ENCODE measurements at places on chromosomes 11 and 22. TPM values are rescaled to one million over a fixed set of nuclear protein-coding genes. Genes with fewer than 3 reads are reported as not detected.

Gene ALKBH3
- 88.0 TPM for total RNA-seq

Gene EXPH5
- 17.9 TPM for total RNA-seq

Gene TSGA10IP
- total RNA-seq: not detected

Gene GLB1L2
- total RNA-seq: 17.0 TPM

Gene DDTL
- 2.5 TPM for total RNA-seq

Gene KCNJ11
- 0.54 TPM for total RNA-seq

Gene OR10A4
- total RNA-seq: not detected

GRCh38 chr11:115499891-115500290, 4.3 kb downstream of the CADM1 start:
- H3K27me3 ChIP-seq: peaks cover 42% of the 10 kb centered on the region
- no peak for DNase-seq

DNA sequence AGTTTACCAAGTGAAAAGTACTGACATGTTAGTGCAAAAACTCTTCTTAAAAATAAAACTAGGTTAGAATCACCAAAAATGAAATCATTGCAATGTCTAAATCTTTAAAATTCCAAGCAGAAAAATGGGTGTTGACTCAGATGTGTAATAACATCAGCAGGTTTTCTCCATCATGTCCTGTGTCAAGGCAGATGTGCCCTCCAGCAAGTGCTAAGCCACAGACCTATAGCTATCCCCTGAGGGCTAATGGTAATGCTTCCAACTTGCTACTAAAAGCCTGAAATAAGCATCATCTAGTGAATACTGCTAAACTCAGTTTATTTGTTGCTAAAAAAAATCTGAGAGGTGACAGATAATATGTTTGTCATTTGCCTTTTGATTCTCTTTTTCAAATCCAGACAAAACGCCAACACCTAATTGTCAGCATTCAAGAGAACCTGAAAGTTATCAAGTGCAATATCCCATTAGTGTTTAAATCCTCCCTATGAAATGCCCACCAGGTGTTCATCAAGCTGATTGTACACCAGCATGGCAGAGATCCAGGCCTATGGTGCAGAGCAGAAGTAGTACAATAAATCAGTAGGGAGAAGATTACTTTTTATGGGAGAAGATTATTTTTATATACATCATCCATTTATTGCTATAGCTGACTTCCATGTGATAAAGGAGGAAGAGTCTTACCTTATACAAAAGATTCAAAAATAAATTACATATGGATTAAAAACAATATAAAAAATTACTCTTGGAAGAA, 55.1 kb upstream of the SYT9 start:
- no peaks in the 10 kb centered on the region for H3K36me3 ChIP-seq
- no peak for DNase-seq
- H3K4me1 ChIP-seq: no peaks in the 10 kb centered on the region

DNA sequence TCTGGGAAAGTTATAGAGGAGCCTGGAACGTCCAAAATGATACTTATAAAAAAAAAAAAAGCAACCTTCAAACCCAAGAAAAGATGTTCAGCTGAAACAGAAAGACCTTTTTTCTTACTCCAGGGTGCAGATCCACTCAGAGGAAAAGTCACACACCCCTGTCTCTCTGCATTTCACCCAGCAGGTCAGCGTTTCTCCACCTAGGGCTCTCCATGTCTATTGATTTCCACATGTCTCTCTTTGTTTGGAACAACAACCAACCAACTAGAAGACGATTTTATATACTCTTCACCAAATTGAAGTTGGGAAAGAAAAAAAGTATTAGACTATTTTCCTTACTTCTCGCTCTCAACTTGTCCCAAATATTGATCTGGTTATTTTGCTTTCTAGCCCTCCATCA, 42.2 kb upstream of the BLID start:
- peaks cover 76% of the 10 kb centered on the region for H3K4me1 ChIP-seq
- no peak for DNase-seq
- no peaks in the 10 kb centered on the region for H3K27me3 ChIP-seq
- H3K4me3 ChIP-seq: peak overlapping the region; percentile 76
- H3K36me3 ChIP-seq: peaks cover 10% of the 10 kb centered on the region
- H3K27ac ChIP-seq: peak overlapping the region; percentile 96

- no peaks in the 10 kb centered on the region for H3K27me3 ChIP-seq
- DNase-seq: peak; percentile 15
- H3K36me3 ChIP-seq: peaks cover under 1% of the 10 kb centered on the region
- no peak overlapping the region for H3K4me3 ChIP-seq
- H3K4me1 ChIP-seq: no peaks in the 10 kb centered on the region
These were observed 21.5 kb upstream of the CABP2 start for GRCh38 chr11:67544616-67545242.

DNA sequence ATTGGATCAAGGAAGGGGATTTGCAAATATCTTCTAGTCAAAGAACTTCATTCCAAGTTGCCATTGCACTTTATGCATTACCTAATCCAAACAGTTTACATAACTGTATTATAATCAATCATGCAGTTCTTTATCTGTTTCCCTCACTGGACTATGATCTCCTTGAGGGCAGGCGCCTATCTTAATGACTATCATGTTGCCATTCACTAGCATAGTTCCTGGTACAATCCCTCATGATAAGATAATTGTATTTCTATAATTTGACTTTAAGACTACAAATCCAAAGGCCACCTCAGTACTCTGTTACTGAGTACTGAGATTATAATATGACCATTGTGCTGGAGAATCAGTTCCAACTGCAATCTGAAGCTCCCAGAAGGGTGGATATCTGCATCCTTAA, 278.7 kb upstream of the CCDC90B start:
- H3K27me3 ChIP-seq: peaks cover 37% of the 10 kb centered on the region
- DNase-seq: no peak
- H3K27ac ChIP-seq: no peak overlapping the region
- no peak overlapping the region for H3K4me3 ChIP-seq
- H3K36me3 ChIP-seq: no peaks in the 10 kb centered on the region

DNA sequence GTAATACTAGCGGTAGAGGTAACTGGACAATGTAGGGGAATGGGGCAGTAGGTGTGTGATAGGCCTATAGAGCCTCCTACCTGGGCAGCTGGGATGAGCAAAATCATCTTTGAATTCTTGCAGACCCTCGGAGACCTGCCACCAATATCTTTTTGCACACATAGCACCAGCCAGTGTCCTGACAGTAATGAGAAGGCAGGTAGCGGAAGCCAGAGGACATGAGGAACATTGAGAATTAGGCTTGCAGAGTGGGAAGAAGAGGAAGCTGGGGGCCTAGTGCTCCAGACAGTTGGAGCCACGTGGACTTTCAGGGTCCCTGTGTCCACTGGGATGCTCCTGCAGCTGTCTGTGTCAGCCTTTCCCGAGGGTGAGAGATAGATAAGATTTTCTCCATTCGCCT, 17.2 kb upstream of the SYT13 start:
- no peak overlapping the region for H3K4me3 ChIP-seq
- no peak overlapping the region for H3K27ac ChIP-seq

DNA sequence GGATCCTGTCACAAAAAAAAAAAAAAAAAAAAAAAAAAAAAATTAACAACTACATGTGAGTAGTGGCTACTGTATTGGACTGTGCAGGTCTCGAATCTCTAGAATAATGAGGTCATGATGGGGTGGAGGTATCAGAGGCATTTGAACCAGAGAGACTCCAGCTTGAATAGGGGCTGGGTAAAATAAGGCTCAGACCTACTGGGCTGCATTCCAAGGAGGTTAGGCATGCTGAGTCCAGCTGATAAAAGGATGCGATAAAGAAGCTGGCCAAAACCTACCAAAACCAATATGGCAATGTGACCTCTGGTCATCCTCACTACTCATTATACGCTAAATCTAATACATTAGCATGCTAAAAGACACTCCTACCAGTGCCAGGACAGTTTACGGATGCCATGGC, 5.9 kb upstream of the PACSIN3 start:
- H3K27ac ChIP-seq: no peak overlapping the region
- no peak for DNase-seq
- peaks cover 13% of the 10 kb centered on the region for H3K4me1 ChIP-seq

DNA sequence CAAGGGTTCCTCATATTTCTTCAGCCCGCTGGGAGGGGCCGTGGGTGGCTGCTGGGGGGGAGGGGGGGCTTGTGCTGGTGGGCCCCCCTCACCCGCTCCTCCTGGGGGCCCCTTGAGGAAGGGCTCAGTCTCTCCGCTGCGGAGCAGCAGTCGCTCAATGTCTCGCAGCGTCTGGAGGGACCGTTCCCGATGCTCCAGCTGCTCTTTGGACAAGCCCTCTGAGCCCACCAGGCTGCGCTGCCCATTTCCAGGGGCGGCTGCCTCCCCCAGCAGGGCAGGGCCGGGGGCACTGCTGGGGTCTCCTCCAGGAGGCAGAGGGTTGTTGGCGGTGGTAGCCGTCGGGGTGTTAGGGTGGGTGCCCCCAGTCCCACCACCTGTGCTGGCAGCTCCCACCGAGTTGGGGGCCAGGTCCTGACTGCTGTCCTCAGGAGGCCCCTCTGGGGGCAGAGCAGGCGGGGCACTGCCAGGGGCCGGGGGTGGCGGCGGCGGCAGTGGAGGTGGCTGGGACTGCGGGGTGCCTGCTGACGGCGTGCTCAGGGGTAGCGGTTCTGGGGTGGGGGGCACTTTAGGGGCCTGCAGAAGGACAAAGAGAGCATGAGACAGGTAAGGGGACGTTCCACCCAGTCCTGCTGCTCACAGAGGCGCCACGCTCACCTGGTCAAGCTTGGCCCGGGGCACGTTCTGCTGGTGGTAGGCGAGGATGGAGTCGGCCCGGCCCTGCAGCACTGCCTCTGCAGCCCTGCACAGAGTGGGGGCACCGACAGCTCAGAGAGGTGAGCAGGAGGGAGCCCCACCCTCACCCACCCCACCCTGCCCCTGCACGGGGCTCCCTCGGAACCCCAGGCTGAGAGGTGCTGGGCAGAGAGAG, 18.9 kb downstream of the CXCR5 start:
- no peak overlapping the region for H3K27ac ChIP-seq
- no peak overlapping the region for H3K4me3 ChIP-seq
- H3K4me1 ChIP-seq: peaks cover 15% of the 10 kb centered on the region
- no peak for DNase-seq
- H3K27me3 ChIP-seq: no peaks in the 10 kb centered on the region

DNA sequence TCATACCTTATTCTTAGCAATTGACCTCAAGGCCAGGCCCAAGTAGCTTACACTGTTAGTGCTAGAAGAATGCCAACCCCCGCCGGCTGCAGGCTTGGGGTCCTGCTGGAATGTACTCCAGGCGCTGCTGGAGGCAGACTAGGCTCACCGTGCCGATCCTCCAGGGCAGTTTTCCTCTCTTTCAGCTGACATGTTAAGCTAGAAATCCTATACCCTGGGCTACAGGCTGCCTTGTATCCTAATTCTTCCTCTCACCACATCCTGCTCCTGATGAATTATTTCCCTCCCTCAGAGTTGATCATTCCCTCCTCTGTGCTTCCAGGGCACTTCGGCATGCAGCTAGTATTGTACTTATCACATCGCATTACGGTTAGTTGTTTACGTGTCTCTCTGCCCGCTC, 3.4 kb downstream of the SPTBN2 start:
- no peak overlapping the region for H3K4me3 ChIP-seq
- no peaks in the 10 kb centered on the region for H3K27me3 ChIP-seq
- DNase-seq: no peak
- H3K36me3 ChIP-seq: no peaks in the 10 kb centered on the region

- no peaks in the 10 kb centered on the region for H3K27me3 ChIP-seq
- peaks cover 10% of the 10 kb centered on the region for H3K36me3 ChIP-seq
- no peak for DNase-seq
- H3K27ac ChIP-seq: no peak overlapping the region
- H3K4me1 ChIP-seq: peaks cover 5% of the 10 kb centered on the region
- H3K4me3 ChIP-seq: no peak overlapping the region
These were observed 39.0 kb downstream of the FAM83F start for GRCh38 chr22:40033586-40034380.

DNA sequence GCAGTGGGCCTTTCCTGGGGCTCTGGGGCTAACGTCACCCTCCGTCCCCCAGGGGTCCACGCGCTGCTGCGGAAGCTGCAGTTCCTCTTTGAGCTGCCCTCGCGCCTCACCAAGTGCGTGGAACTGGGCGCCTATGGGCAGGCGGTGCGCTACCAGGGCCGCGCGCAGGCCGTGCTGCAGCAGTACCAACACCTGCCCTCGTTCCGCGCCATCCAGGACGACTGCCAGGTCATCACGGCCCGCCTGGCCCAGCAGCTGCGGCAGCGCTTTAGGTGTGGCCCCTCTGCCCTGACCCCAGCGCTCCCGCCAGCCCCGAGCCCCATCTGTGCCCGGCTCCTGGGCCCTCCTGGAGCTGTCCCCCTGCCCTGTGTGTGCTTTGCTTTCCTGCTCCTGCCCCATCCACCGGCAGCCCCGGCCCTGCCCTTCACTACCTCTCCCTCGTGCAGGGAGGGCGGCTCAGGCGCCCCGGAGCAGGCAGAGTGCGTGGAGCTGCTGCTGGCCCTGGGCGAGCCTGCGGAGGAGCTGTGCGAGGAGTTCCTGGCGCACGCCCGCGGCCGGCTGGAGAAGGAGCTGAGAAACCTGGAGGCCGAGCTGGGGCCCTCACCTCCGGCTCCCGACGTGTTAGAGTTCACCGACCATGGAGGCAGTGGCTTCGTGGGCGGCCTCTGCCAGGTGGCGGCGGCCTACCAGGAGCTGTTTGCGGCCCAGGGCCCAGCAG, 3.8 kb upstream of the TM7SF2 start:
- no peak overlapping the region for H3K27ac ChIP-seq
- DNase-seq: no peak
- peaks cover 32% of the 10 kb centered on the region for H3K36me3 ChIP-seq
- peaks cover 6% of the 10 kb centered on the region for H3K4me1 ChIP-seq

DNA sequence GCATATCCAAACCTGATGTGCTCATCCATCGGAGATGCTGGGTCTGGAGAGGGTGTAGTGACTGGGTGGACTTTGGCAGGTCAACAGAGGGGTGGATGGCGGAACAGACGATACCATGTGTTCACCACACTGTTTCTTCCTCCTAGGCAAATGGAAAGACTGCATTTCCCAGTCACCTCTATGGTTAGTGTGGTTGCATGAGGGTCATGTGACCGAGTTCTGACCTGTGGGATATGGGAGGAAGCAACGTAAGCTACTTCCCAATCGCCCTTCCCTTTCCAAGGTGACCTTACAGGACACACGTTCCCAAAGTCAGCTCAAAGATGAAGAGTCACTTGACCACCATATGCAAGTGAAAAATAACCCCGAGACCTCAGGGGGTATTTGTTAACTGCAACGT, 27.7 kb downstream of the TSPAN32 start:
- DNase-seq: no peak
- peaks cover 16% of the 10 kb centered on the region for H3K36me3 ChIP-seq
- no peaks in the 10 kb centered on the region for H3K27me3 ChIP-seq
- no peak overlapping the region for H3K4me3 ChIP-seq

GRCh38 chr11:97118614-97119200, 728.9 kb downstream of the JRKL start:
- no peaks in the 10 kb centered on the region for H3K36me3 ChIP-seq
- no peak overlapping the region for H3K4me3 ChIP-seq
- no peak for DNase-seq
- H3K4me1 ChIP-seq: no peaks in the 10 kb centered on the region
- H3K27me3 ChIP-seq: no peaks in the 10 kb centered on the region

DNA sequence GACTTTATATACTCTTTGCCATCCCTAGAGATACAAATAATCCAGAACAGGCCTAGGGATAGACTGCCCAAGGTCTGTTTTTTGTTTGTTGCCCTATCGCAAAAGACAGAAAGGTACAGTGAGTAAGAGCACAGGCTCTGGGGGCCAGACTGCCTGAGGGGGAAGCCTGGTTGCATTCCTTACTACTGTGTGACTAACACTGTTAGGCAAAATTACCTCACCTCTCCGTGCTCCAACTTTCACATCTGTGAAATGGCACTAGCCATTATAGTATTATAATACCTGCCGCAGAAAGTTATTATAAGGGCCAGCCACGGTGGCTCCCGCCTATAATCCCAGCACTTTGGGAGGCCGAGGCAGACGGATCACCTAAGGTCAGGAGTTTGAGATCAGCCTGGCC, 14.5 kb downstream of the SLC35F2 start:
- DNase-seq: peak; percentile 85
- peaks cover 21% of the 10 kb centered on the region for H3K36me3 ChIP-seq
- peaks cover 40% of the 10 kb centered on the region for H3K4me1 ChIP-seq
- no peaks in the 10 kb centered on the region for H3K27me3 ChIP-seq
- no peak overlapping the region for H3K27ac ChIP-seq
